Vagina (tissue), 2 donors: ENCODE measurements at places on chromosomes 4 and X. TPM values are rescaled to one million over a fixed set of nuclear protein-coding genes. Genes with fewer than 3 reads are reported as not detected.

- DNase-seq = no peak
- peaks cover 7% of the 10 kb centered on the region for H3K4me1 ChIP-seq
- H3K4me3 ChIP-seq = peak within 1 kb of the TSS; percentile 71
These were observed at the start of gene RNF175 for GRCh38 chr4:153759407-153760316. Gene RNF175, minus strand, starts transcription at chr4:153760024. Its CDS starts 162 bp downstream, at chr4:153759862.

Gene TLR8
- total RNA-seq = 0.25 TPM

GRCh38 chr4:18722748-18723191 is 701.2 kb upstream of the LCORL start:
- no peaks in the 10 kb centered on the region for H3K36me3 ChIP-seq
- H3K27me3 ChIP-seq = no peaks in the 10 kb centered on the region
- DNase-seq = no peak
- no peak overlapping the region for H3K4me3 ChIP-seq

DNA sequence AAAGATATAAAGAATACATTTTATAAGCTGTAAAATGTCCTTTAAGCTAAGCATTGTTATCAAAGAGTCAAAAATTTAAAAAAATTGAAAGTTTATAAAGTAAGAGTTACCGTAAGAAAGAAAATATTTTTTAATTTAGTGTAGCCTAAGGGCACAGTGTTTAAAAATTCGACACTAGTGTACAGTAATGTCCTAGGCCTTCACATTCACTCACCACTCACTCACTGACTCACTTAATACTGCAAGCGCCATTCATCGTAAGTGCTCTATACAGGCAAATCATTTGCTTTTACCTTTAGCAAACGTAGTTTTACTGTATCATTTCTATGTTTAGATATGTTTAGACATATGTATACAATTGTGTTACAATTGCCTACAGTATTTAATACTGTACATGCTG is 20.2 kb downstream of the GLRA3 start:
- H3K27ac ChIP-seq = no peak overlapping the region
- no peaks in the 10 kb centered on the region for H3K36me3 ChIP-seq
- DNase-seq = no peak
- no peak overlapping the region for H3K4me3 ChIP-seq
- no peaks in the 10 kb centered on the region for H3K27me3 ChIP-seq
